ENCODE measurements at places on chromosomes 11 and 22.

- no peak for DNase-seq
Measured at GRCh38 chr11:129423426-129423825, 47.8 kb downstream of the BARX2 start.

DNA sequence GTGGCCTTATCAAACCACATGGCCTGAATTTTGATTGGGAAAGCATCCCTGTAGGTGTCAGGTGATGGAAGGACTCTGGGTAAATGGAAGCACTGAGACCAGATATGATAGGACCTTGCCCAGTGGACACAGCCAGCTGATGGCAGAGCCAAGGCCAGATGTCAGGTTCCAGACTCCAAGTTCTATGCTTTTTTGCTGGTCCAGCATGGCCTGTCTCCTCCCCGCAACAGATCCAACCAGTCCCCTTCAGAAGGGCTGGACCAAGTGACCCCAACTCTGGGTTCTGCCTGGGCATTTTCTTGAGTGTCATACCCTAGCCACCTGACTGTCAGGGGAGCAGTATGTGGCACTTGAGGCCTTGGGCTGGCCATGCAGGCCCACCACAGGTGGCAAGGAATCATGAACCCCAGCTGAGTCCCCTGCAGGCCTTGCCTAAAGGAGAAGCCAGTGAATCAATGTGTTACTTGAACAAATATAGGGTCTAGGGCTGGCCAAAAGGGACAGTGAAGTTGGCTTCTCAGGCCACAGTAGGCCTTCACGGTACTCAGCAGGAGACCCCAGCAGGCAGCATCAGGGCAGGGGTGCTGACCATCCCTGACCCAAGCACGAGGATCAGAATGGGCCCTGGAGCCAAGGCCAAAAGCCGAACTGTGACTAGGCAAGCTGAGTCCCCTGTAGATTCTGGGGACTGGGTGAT is 27.1 kb downstream of the KCNQ1OT1 start:
- no peak for DNase-seq

DNA sequence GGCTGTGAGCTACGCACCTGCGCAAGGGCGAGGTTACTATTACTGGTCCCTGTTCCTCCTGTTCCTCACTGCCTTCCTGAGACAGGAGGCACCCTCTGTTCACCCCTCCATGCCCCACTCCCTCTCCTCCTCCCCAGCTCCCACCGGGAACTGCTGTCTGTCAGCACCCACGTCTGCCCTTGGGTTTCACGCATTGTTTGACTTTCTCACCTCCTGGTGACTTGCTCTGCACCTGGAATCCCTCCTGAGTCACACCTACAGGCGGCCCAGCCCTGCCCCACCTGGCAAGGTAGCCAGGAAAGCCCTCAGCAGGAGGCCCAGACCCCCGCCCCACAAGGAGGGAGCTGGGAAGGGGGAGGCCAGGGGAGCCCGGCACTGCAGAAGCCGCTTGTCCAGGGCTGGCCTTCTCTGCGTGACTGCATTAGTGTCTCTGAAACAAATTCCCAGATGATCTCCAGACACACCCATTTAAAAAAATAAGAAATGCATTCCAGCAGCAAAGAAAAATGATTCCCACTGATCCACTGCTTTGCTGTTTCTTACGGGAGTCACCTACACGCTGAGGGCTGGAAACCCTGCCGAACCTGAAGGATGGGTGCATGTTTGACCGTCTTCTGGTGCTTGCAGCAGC is 86.4 kb downstream of the CELSR1 start:
- DNase-seq = no peak

DNA sequence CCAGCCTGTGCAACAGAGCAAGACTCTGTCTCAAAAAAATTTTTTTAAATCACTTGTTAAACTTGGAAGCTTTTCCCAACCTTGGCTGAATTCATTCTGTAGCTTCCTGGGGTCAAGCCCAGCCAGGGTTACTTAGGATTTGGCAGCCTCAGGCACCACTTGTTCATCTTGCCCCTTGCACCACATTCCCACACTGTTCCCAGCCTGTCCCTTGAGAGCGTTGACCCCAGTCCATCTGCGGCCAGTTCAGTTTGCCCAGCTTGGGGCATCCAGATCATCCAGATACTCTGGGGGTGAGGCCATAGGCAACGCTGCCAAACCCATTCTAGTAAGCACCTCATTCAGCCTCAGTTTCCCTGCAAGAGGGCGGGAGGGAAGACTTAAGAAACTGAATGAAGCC is 8.7 kb upstream of the THRSP start:
- no peak for DNase-seq

DNA sequence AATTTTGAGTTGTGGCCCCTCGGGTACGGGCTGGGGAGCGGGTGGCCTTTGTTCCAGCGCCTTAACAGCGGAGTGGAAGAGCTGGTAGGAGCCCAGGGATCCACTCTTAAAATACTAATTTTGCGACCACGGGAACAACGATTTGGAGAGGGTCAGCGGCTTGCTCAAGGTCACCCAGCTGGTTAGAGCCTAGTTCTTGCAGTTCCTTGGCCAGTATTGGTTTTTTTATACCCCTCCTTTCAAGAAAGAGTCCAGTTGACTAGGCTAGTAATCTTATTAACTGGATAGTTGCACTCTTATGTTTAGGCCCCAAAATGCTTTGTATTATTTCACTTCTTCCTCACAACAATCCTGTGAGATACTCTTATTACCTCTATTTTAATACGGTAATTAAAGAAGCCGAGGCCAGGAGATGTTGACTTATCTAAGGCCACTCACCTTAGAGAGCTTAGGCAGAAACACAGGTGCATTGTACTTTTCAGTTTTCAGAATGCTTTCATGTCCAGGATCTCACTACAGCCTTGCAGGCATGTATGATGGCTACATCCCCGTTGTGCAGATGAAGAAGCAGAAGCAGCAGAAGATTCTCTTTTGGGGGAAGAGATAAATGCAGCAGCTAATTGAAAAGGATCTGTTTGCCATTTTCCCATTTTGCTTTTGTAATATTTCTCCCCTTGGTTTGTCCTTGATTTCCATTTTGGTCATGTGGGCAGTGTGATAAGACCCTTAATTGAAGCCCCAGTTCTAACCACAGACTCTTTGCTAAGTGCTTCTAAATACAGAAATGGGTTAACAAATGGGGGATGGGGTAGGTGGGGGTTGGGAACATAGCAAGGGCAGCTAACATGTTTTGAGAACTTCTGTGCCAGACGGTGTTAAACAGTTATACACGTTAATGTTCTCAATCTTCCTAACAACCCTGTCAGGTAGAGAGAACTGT is 1.4 kb downstream of the SREBF2 start:
- no peak for DNase-seq

- DNase-seq = no peak
Measured at GRCh38 chr22:49565516-49565855, 262.2 kb downstream of the BRD1 start.

DNA sequence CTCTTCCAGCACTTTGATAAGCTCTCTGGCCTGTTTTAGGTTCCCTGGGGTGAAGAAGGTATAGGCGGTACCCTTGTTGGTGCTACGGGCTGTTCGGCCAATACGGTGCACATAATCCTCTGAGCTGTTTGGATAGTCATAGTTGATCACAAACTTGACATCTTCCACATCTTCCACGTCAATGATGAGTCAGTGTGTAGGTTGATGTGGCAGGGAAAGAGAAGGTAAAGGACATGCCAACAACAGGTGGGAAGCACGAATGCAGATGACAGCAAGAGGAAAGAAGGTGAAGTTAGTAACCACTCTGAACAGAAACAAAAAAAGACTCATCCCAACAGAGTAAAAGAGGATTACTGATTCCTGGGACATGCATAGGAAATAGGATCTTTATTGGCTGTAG is 18.2 kb downstream of the DDX17 start:
- DNase-seq = no peak

GRCh38 chr11:118629761-118630661 is 22.6 kb downstream of the PHLDB1 start:
- DNase-seq = no peak

DNA sequence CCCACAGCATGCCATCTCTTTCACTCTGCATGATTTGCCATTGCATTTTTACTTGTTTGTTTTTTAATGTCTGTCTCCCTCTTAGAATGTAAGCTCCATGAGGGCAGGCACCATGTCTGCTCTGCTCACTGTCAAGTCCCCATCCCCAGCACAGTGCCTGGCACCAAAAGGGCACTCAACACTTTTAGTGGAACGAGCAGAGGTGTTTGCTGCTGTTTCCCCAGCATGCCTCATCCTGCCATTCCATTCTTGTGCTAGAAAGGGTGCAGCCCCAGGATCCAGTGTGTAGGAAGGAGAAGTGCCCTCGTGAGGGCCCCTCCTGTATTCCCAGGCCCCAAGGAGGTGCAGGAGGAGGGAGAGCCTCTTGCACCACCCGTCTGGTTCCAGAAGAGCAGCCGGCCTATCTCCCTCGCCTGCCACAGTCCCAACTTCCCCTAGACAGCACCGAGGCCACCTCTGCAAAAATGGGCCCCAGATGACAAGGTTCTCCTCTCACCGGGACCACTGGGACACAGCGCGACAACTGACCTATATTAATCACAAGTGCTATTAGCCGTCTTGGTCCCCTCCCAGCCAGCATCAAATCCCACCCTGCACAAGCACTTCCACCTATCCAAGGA is 33.3 kb upstream of the CACNG2 start:
- DNase-seq = no peak

DNA sequence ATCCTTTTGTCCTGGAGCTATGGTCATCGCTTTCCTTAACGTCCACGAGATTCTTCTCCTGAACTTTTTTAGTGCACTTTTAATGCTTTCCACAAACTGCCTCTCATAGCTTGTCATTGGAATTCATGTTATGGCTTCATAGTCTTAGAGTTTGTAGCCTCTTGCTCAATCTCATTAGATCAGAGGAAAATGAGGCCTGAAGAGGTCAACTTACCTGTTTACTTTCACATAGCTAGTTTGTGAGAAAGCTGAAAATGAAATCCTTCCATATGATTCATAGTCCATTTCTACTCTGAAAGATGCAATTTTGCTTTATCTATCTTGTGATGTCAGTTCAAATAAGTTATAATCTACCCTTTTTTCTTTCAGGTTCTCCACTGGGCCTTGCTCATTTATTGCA is 1747.2 kb upstream of the RAG2 start:
- no peak for DNase-seq

DNA sequence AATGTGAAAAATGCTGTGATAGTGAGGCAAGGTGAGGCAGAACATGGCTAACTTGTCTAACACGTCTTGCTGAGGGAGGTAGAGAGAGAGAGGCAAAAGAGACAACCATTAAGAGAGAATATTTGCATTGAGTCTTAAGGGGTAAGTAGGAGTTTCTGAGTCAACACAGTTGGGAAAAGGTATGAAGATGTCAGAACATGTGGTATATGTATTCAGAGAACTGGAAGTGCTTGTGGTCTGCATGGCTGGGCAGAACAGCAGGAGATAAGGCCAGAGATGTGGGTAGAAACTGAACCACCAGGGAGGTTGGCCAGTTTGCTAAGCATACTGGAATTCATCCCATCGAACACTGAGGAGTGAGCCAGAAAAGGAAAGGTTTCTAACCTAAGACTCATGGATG is 25.0 kb upstream of the SLC5A1 start:
- no peak for DNase-seq

DNA sequence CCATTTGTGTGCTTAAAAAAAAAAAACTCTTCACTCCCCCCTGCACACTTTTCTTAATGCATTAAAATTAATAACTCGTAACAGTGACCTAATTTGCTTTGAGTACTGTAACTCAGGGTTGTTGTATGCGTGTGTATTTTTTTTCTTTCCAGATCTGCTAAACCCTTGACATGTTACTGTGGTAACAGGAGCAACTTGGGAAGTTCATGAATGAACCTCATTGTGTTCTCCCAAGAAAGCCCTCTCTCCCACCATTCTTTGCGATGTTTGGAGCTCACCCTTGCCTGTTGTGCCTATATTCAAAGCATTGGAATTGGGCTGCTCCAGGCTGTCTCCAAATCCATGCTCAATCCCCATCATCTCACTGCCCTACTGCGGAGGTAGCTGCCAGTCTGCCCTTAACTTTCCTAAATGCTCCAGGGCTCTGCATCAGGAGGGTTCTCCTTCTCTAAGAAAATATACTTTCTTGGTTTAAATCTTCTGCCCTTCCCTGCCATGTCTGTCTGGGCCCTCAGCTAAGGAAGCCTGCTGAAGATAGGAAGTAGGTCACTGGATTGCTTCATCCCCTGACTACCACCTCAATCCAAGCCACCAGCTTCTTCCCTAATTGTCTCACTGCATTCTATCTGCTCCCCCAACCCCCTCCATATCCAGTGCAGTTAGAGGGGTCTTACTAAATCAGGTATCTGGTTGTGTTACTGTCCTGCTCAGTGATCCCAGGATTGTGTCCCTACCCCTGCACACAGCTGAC is 70.3 kb downstream of the KIRREL3 start:
- DNase-seq = no peak

DNA sequence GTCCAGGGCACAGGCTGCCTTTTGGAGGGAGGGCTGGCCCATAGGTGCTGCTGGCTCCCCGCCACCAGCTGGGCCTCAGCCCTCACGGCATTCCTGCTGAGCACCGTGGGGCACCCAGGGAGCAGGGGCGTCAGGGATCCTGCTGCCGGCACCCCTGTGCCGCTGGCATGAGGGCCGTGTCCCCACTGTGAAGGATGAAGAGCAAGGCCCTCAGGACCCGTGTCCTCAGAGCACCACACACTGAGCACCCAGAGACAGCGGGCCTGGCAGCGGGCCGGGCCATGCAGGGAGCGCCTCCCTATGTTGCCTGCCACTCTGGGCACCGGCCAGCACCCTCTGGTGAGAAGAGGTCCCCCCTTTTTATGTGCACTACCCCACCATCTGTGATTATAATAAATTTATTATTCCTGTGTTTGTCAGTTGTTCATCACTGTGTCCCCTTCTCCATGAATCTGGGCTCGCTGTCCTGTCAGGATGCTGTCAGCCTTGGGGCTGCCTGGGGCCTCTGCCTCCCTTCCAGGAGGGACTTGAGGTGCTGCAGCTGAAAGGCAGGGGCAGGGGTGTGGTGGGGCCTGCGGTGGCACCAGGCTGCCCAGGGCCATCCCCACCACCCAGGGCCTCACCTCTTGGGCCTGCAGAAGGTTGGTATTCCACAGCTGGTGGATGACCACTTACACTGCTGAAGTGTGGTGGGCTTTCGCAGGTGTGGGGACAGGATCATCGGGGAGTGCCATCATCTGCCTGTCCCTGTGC is 80.0 kb downstream of the MED15 start:
- no peak for DNase-seq

DNA sequence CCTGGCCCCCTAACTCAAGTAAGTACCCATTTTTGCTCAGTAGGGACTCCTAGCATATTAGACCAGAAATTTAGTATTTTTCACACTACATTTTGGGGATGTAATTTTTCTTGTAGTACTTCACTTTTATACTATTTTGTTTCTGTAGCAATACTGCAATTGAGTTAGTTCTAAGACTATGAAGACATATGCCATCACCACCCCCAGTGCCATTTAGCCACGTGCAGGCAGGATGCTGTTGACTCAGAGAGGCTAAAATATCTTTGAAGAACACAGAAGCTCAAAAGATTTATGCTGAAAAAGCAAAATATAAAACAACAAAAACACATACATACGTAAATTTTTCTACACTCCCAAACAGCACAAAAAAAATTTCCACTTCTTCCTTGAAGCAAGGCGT is 29.1 kb upstream of the DLAT start:
- DNase-seq = no peak

All from activated CD8-positive, alpha-beta T cell treated with anti-CD3 and anti-CD28 coated beads, Interleukin-2, amount 10 ng/mL, durations not matched to agents 7 days and 5 days (primary cell).